ENCODE measurements at places on chromosomes 7 and 10.

DNA sequence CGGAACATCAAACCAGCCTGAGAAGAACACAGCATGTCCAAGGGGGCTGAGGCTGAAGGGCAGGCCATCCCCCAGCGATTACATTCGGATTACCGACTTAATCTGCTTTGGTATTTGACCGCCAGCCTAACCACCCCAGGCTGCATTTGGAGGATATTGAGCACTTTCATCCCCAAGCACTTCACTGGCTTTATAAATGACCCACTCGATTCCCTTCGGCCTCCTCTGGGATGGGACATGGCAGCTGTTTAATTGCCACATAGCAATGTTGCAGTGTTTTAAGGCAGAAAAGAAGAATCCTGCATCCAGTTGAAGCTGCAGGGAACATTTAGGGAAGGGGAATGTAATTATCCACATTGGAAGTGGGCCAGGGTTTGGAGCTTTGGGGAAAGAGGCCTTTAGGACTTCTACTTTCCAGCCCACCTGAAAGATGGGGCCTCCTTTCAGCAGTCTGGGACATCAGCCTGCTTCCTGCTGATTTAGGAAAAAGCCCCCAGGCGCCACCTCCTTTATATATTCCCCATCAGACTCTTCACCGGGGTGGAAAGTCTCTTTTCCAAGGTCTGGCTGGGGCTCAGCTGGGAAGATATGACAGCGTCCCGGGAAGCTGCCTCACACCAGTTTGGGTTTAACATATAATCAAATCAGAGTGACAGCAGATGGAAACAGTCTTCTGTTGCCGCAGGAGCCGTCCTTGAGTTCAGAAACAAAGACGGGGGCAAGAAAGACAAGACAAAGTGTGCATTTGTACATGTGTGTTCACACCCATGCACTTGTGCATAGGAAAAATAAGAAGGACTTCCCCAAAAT lies 9.2 kb downstream of the DPCD start:
- DNase-seq, result no peak

DNA sequence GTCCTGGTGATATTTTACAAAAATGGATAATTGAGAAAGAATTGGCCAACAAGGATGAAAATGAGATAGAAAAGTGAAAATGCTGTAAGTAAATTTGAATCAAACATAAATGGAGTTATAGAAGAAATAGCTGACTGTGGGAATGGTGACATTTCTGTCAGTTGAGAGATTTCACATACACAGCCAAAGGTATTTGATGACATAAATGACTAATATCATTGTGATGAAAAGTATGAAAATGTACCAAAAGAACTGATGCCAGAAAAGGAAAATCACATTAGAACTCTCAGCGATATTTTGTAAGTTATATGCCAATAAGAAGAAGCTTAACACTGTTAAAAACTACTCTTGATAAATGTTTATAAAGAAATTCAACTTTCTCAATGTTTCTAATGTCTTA lies 54.9 kb downstream of the TFPI2 start:
- DNase-seq, result no peak

DNA sequence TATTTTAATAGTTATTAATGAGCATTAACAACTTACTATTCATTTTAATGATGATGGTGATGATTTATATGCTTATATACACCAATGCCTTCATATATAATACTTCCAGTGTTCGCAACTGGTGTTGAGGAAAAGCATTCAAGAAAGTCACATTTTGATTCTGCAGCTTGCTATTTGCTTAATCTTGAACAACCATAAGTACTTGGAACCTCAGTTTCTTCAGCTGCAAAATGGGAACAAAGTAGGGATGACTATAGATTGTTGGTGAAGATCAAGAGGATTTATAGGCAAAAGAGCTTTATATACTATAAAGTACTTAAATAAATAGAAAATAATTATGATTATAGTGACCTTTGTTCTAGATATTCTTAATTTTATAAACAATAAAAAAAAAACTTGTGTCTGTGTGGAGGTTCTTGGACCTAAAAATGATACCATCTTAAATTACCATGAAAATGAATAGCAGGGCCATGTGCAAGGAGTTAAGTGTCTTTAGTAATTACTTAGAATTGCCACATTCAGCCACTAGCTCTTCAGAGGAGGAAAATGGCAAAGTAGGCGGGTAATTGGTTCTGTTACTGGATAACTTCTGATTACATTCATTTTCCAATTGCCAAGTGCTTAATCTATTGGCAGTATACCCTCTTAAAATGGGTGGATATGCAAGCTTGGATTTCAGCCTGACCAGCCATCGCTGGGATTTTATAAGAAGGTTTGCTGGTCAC lies 4.5 kb downstream of the ARID5B start:
- DNase-seq, result no peak

- DNase-seq, result no peak
Observed at GRCh38 chr10:94076325-94076841, 82.7 kb downstream of the PLCE1 start.

DNA sequence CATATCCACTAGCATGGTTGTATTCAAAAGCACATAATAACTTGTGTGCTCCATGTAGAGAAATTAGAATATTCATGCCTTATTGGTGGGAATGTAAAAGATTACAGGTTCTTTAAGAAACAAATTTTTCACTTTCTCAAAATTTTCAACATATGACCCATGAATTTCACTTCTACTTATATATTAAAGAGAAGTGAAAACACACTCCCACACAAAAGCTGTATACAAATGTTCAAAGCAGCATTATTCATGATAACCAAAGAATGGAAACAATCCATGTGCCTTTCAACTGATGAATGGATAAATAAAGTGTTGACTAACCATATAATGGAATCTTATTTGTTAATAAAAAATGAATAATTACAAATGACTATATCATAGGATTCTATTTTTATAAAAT lies 694.5 kb upstream of the PCDH15 start:
- DNase-seq, result no peak

- no peak for DNase-seq
Observed at GRCh38 chr10:28400176-28400575, 97.3 kb upstream of the MPP7 start.

GRCh38 chr7:46033592-46033991 lies 112.5 kb upstream of the IGFBP3 start:
- no peak for DNase-seq

DNA sequence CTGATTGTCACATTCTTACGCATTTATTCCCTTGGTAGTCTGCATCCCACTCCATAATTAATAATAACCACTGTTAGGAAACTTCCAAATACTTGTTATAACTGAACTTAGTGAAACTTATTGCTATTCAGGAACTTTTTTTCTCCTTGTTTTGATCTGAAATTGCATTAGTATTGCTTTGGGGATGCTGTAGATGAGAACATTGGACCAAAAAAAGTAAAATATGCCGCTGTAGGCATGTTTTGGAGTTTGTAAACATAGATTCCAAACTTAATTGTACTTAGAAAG lies 1.7 kb downstream of the PPP1R9A start:
- DNase-seq, result no peak

- no peak for DNase-seq
Observed at GRCh38 chr7:79664884-79665676, 211.6 kb upstream of the MAGI2 start.

- DNase-seq, result no peak
Observed at GRCh38 chr7:66313886-66314568, 108.9 kb downstream of the TPST1 start.

- DNase-seq, result no peak
Observed at GRCh38 chr10:101850749-101851148, 7.1 kb upstream of the KCNIP2 start.

DNA sequence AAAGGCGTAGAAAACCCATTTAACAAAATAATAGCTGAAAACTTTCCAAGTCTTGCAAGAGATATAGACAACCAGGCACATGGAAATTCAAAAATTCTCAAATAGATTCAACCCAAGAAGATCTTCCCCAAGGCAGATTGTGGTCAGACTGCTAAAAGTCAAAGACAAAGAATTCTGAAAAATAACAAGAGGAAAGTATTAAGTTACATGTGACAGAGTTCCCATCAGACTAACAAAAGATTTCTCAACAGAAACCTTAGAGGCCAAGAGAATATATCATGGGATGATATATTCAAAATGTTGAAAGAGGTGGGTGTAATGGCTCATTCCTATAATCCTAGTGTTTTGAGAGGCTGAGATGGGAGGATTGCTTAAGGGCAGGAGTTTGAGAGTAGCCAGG lies 59.8 kb downstream of the TMEM178B start:
- DNase-seq, result no peak

- DNase-seq, result no peak
Observed at GRCh38 chr10:133335246-133336117, 1.2 kb downstream of the CALY start.

GRCh38 chr7:37395618-37396259 lies 52.9 kb downstream of the ELMO1 start:
- DNase-seq, result no peak

DNA sequence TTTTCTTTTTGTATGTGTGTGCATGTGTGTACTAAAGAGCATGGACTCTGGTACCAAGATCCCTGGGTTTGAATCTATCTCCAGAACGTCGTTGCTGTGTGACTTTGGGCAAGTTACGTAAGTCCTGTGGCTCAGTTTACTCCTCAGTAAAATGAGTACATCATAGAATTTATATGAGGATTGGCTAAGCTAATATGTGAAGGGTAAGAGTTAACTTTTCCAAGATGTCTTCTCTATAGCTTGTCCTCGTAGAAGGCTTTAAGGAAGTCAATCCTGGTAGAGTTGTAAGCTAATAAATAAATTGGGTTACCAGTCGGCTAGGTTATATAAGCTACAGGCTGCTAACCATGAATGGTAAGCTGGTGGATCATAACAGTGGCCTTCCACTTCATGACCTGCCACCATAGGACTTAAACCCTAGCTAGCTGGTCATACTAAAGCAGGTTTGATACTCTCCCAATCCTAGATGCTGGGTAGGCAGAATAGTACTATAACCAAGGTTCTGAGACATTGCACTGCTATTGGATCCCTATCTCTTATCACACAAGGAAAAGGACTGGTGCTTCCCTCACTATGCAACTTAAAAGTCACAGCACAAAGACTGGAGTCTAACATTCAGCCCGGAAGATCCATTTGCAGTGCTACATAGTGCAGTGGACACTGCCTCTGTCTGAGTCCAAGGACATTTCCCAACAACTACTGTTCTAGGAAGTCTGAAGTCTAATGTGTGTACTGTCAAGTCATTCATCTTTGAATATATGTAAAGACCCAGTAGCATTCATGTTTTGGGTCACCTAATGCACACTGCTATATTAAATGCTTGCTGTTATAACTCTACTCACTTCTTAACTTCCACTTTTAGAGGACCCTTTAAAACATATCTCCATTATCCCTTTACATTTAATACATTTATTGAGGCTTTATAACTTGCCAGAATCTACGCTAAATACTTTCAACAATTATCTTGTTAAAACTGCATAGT lies 156.2 kb downstream of the CRPPA start:
- no peak for DNase-seq

DNA sequence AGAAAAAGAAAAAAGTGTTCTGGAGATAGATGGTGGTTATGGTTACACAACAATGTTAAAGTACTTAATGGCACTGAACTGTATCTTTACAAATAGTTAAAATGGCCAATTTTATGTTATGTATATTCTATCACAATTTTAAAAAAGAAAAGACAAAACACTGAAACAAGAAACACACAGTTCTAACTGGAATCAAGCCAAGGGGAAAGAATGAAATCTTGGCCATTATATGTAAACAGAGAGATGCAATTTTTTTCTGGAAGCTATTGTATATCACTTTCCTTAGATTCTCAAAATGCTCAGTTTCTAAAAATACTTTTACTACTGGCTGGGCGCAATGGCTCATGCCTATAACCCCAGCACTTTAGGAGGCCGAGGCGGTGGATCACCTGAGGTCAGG lies 4.1 kb downstream of the COA1 start:
- DNase-seq, result no peak

DNA sequence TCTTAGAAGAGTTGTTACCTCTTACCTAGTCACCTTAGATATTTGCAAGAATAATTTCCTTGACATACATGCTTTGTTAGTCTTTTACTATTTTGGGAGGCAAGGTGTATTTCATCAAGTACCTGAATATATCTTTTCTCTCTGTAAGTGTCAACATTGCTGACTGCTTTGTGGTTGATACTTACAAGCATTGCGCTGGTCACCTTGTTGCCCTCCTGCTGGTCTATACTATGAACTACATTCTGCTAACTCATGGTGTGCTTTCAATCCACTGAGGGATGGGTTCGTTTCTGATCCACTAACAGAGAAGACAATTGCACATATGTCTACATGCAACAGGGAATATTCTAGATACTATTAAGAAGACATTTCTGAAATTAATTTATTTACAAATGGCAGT lies 837.8 kb upstream of the COBL start:
- no peak for DNase-seq

DNA sequence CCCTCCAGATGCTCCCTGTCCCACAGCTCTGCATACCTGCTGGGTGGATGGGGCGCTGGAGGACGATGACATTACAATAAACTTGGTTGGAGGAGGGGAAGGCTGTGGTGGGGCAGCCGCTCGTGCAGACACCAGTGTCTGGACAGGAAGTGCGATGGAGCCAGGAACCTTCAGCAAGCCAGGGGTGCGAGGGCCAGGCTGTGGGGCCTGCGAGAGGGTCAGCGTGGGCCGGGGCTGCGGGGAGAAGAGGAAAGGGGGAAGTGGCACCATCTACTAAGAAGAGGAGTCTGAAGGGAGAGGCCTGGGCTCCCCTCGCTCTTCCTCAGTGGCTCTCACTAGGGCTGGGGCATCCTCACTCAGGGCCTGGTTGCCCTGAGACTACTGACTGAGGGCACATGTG lies 6.4 kb downstream of the AP4M1 start:
- no peak for DNase-seq

- no peak for DNase-seq
Observed at GRCh38 chr10:5157501-5157900, 27.4 kb downstream of the AKR1C8 start.

- no peak for DNase-seq
Observed at GRCh38 chr10:22629852-22630233, 84.5 kb downstream of the PIP4K2A start.

DNA sequence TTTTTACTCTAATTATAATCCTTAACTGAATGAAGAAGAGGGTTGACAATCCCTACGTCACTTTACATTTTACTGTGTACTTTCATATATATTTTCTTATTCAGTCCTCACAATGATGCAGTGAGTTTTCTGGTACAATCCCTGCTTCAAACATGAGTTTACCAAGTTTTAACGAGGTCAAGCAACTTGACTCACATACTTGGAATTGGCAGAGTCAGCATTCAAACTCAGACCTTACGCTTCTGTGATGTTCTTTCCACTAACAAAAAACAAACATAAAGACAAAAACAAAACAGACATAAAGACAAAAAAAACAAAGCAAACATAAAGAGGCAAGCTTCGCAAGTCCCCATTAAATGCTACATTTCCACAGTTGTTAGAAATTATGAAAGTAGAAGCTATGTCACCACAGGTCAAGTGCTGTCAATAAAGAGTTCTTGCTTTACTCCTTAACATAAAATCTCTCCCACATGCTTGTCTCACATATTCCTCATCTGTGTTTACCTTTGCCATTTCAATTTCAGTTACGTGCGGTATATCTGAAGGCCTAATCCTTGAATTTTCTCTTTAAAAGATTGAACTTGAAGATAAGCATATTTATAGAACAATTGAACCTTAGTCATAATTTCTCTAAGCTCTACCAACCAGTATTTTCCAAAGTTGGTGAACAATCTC lies 217.3 kb downstream of the CELF2 start:
- no peak for DNase-seq

Data from C1 segment of cervical spinal cord (tissue), 14 donors.